ENCODE measurements at places on chromosomes 4 and X. TPM values are rescaled to one million over a fixed set of nuclear protein-coding genes. Genes with fewer than 3 reads are reported as not detected.

Gene RRH
- total RNA-seq: not detected

Gene CXCL11
- total RNA-seq: 0.44 TPM

GRCh38 chr4:3415471-3416141, 26.2 kb upstream of the HGFAC start:
- DNase-seq: no peak

GRCh38 chr4:68906780-68907137, 44.8 kb downstream of the UGT2A3 start:
- DNase-seq: no peak

- no peak for DNase-seq
Observed at GRCh38 chr4:17654701-17655100, 40.3 kb downstream of the MED28 start.

All from lung microvascular endothelial cell (primary cell).